Esophagus mucosa (tissue), 1 donor: ENCODE measurements at places on chromosomes 6 and 20. TPM values are rescaled to one million over a fixed set of nuclear protein-coding genes. Genes with fewer than 3 reads are reported as not detected.

Gene C6orf141
- 9.3 TPM for total RNA-seq

Gene PACRG
- total RNA-seq, result 0.76 TPM

Gene PHACTR3
- total RNA-seq, result not detected

Gene EYA2
- total RNA-seq, result 27.7 TPM

Gene TCF21
- 0.72 TPM for total RNA-seq

Gene AIF1
- total RNA-seq, result 3.3 TPM

Gene CD93
- total RNA-seq, result 7.9 TPM

Gene SMPDL3A
- 11.8 TPM for total RNA-seq

Gene LAMA2
- total RNA-seq, result 3.1 TPM

Gene REM1
- 0.20 TPM for total RNA-seq

Gene SLC17A1
- not detected for total RNA-seq

Gene EEF1A2
- 0.76 TPM for total RNA-seq

Gene CD40
- 7.4 TPM for total RNA-seq

Gene CBLN4
- not detected for total RNA-seq

Gene MMP24OS
- total RNA-seq, result 57.6 TPM

Gene MAP3K5
- total RNA-seq, result 14.5 TPM

Gene WASF1
- total RNA-seq, result 6.0 TPM

Gene HLA-G
- total RNA-seq, result 0.16 TPM

Gene NCOA7
- 59.8 TPM for total RNA-seq

Gene PRKN
- 2.4 TPM for total RNA-seq

Gene ADAM33
- total RNA-seq, result 2.5 TPM

Gene E2F3
- 5.0 TPM for total RNA-seq

Gene IL17F
- 0.20 TPM for total RNA-seq

Gene C6orf132
- 216 TPM for total RNA-seq

Gene RIPK1
- total RNA-seq, result 16.2 TPM

Gene OR2H2
- total RNA-seq, result not detected
